ENCODE measurements at places on chromosomes 13 and 19. TPM values are rescaled to one million over a fixed set of nuclear protein-coding genes. Genes with fewer than 3 reads are reported as not detected.

Gene TUBB4A
- 116 TPM for total RNA-seq

Gene AMH
- total RNA-seq, result 0.74 TPM

Gene PCDH17
- 84.8 TPM for total RNA-seq

Gene F7
- 0.49 TPM for total RNA-seq

Gene ZNF784
- 3.2 TPM for total RNA-seq

Gene ESD
- 92.9 TPM for total RNA-seq

Gene KRTDAP
- total RNA-seq, result 0.49 TPM

Gene CGB7
- not detected for total RNA-seq

Gene KIR2DL1
- not detected for total RNA-seq

Gene ETFB
- 28.3 TPM for total RNA-seq

Gene SLC25A41
- 0.98 TPM for total RNA-seq

Gene STX10
- total RNA-seq, result 18.9 TPM

Gene JAK3
- total RNA-seq, result 0.98 TPM

Gene CEACAM16
- not detected for total RNA-seq

Gene ATP8B3
- under 0.01 TPM for total RNA-seq

Gene ZNF442
- total RNA-seq, result 5.4 TPM

Gene LILRB3
- not detected for total RNA-seq

Gene NTF4
- total RNA-seq, result not detected

Gene IGFL3
- not detected for total RNA-seq
